Heart right ventricle (tissue), 16 donors: ENCODE measurements at places on chromosomes 2 and 18. TPM values are rescaled to one million over a fixed set of nuclear protein-coding genes. Genes with fewer than 3 reads are reported as not detected.

- no peak for DNase-seq
These were observed 657 bp upstream of the BIN1 start for GRCh38 chr2:127107622-127107999.

DNA sequence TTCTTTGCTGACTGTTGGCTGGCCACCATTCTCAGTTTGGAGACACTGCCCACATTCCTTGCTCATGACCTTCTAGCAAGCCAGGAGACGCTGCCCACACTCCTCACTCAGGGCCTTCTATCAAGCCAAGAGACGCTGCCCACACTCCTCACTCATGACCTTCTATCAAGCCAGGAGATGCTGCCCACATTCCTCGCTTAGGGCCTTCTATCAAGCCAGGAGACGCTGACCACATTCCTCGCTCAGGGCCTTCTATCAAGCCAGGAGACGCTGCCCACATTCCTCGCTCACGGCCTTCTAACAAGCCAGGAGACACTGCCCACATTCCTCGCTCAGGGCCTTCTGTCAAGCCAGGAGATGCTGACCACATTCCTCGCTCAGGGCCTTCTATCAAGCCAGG, 131.3 kb upstream of the CBLN2 start:
- DNase-seq = no peak

DNA sequence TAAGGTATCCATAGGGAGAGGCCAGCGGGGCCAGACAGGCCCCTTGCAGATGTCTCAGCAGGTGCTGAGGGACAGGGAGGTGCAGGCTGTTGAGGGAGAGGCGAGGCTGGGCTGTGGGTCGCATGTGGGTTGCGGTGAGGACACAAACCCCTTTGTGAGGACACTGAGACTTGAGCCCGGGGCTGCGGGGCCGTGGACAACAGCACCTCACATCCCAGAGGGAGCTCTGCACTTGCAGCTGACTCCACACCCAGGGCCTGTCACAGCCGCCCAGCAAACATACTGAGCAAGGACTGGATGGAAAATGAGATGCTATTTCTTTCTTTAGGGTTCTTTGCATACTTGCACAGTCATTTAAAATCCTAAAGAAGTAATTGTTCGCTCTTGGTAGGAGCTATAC, 95.3 kb upstream of the NFATC1 start:
- DNase-seq = no peak

DNA sequence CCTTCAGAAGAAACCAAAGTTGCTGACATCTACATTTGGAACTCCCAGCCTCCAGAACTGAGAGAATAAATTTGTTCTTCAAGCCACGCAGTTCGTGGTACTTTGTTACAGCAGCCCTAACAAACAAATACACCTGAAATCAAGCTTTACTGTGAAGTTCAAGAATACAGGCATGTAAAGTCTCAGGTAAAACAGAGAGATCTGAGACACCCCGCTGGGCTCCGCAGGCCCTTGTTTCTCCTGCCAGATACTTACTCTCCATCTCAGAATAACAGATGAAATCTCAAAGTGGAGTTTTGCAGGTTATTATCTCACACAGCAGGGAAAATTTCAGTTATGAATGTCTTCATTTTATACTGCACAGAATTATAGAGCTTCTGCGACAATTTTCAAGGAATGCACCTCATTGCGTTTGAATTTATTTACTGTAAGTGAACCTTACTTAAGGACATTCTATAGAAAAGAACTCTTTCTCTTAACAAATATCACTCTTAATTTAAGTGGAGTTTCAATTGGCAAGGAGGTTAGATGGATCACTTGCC, 492.4 kb upstream of the LRATD1 start:
- no peak for DNase-seq

DNA sequence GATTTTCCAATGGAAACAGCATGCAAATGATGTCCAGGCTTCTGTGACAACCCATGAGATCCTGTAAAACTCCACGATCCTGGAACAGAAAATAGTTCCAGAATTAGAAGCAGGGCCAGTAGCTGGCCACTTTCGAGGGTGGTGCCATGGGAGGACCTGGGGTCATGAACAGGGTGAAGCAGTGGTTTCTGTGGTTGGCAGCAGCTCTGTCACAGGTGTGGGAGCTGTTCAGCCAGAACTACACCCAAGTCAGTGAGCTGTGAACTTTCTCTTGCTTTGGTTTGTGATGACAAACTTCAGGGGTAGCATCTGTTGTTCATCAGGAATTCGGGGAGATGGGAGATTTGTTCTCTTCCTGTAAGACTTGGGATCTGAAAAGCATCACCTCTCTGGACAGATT, 314.4 kb upstream of the NT5C1B start:
- DNase-seq = no peak

DNA sequence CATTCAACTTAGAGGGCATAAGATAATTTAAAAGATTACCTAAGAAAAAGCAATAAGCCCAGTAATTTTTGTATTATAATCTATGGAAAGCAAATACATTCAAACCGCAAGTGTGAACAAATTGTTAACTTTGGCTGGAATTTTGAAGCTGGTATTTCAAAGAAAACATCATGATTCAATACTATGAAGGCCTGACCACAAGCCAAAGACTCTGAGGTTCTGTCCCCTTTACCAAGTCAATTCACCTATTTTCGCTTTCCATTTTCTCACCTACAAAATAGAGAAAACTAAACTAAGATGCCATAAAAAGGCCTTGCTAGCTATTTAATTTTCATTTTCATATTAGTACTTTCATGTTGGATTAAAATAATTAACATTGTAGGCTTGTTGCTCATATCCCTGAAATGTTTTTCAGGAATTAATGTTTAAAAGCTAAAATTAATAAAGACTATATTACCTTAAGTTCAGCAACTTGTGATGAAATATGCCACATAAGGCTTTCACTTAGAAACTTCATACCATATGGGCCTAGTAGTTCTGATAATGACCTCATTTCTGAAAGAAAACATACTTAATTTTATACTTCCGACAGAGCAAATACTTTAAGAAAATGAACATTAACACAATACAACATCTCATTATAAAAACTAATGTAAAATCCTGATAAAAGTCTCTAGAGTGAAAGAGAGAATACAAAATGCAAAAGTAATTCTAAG, 85.7 kb upstream of the FRZB start:
- no peak for DNase-seq

CAVIN2 gene
- total RNA-seq = 81.9 TPM

ANKZF1 gene
- total RNA-seq = 25.7 TPM
